ENCODE measurements at places on chromosomes 11 and 22. TPM values are rescaled to one million over a fixed set of nuclear protein-coding genes. Genes with fewer than 3 reads are reported as not detected.

DNA sequence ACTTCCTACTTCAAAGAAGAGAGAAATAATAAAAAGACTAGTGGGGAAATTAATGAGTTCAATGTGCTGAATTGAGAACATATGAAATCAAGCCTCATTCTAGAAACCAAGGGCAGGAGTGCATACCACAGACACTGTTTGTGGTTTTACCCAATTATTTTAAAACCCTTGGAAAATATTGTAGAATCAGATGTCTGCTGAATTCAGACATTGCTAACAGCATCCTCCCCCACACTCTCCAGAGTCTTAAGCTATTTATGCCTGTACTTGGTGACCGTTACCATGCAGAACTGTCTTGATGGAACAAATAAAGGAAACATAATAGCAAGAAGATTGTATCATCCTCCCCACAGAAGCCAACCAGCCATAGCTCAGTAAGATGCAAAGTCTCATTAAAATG is 850.1 kb downstream of the NTM start:
- DNase-seq, result no peak

- DNase-seq, result no peak
These were observed 45.9 kb upstream of the WEE1 start for GRCh38 chr11:9527481-9528135.

- DNase-seq, result no peak
These were observed 14.0 kb downstream of the DDX25 start for GRCh38 chr11:125918140-125918840.

DNA sequence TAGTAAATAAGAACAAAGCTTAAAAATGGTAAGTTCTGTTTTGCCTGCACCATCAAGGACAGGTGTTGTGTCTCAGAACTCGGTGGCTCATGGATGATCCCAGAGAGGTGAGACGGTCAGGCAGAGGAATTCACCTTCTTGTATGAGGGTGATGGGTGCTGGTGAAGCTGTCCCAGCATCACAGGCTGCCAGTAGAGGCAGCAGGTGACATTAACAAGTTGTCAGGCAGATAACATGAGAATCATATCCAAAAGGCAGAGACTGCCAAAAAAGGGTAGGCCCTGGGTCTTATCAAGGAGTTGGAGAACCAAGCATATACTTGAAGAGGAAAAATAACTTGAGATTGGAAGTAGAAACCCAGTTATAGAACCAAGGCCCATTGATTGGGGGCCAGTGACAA is 437.8 kb downstream of the DYNC2H1 start:
- no peak for DNase-seq

DNA sequence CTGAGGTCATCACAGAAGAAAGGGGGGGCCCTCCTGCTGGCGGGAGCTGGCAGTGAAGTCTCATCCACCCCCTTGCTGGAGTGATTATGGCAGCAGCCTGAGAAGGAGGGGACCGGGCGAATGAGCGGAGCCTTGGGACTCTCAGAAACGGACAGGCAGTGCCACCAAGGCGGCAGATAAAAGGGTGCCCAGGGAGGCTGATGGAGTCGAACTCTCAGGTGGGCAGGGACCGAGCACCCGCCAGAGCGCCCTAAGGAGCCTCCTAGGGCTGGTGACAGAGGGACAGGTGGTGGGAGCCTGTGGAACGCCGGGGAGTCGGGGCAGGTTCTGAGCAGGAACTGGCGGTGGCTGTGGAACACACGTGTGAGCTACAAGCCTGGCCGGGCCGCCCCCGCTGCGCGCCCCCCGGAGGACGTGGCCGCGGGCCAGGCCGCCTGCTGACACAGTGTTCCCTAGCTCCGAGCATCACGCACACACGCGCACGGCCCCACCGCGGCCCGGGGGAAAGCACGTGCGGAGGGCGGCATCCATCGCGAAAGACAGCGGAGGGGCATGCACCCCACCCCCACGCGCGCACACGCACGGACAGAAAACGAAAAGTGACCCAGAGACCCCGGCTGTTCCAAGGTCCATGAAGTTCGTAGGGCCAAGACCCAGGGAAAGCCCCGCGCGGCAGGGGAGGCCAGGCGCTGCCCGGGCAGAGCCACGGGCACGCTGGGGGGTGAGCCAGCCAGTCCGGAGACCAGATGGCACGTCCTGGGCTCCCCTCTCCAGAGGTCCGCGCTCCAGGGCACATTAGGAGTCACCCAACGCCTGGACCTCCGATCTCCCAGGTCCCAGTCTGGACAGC is 1.0 kb downstream of the VWCE start:
- peak; percentile 29 for DNase-seq

DNA sequence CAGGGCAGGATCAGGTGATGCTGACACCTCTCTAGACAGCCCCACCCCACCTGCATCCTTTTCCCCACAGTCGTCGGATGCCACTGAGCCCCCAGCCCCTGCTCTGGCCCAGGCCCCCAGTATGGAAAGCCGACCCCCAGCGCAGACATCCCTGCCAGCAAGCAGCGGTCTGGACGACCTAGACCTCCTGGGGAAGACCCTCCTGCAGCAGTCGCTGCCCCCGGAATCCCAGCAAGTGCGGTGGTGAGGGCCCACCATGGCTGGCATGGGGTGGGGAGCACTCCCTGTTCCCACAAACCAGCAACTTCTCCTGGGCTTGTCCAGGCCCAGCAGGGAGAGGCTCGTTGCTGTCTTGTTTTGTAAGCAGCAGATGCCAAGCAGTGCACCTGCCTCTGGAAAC is 9.5 kb upstream of the SH3BP1 start:
- no peak for DNase-seq

GALNT18 gene
- total RNA-seq, result 2.8 TPM

RTN4RL2 gene
- 3.4 TPM for total RNA-seq

HBB gene
- not detected for total RNA-seq

SGSM1 gene
- total RNA-seq, result 0.75 TPM

HOATZ gene
- not detected for total RNA-seq

Data from neural crest cell (in vitro differentiated cells).